ENCODE measurements at places on chromosomes 13 and 19.

GRCh38 chr19:17249887-17250548 is 4.3 kb upstream of the NR2F6 start:
- no peak for DNase-seq

GRCh38 chr13:82062772-82063171 is 1721.8 kb upstream of the SPRY2 start:
- no peak for DNase-seq

- DNase-seq: no peak
Measured at GRCh38 chr19:41198559-41198958, 5.5 kb downstream of the CYP2S1 start.

DNA sequence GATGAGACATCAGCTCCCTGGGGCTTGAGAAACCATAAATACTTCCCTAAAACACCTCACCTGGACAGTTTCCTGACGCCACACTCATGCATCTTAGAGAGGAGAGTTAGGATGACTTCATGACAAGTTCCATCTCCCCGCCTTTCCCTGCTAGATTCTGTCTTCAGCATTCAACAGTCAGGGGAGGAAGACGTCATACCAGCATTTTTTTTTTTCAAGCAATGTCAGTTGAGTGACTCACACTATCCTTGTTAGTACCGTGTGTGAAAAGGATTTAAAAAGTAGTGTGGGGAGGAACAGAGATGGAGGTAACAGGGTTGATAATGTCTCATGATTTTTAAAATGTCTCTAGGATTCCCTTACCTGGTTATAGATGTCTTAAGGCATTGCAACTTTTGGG is at the start of gene OR7D2:
Gene OR7D2 (plus strand): TSS at position 79 of the 400 bp plus-strand sequence. CDS start 6,803 bp downstream, outside the sequence.
- DNase-seq: no peak

GRCh38 chr13:94701313-94702180 is 10.8 kb downstream of the SOX21 start:
- no peak for DNase-seq

- no peak for DNase-seq
Measured at GRCh38 chr19:23882493-23882892, 32.2 kb upstream of the ZNF726 start.

- DNase-seq: no peak
Measured at GRCh38 chr19:35703343-35703742, 1.0 kb upstream of the ZBTB32 start.

GRCh38 chr13:110486061-110486715 is 75.3 kb downstream of the RAB20 start:
- DNase-seq: no peak

- no peak for DNase-seq
Measured at GRCh38 chr19:45800070-45800553, 7.5 kb upstream of the DMWD start.

DNA sequence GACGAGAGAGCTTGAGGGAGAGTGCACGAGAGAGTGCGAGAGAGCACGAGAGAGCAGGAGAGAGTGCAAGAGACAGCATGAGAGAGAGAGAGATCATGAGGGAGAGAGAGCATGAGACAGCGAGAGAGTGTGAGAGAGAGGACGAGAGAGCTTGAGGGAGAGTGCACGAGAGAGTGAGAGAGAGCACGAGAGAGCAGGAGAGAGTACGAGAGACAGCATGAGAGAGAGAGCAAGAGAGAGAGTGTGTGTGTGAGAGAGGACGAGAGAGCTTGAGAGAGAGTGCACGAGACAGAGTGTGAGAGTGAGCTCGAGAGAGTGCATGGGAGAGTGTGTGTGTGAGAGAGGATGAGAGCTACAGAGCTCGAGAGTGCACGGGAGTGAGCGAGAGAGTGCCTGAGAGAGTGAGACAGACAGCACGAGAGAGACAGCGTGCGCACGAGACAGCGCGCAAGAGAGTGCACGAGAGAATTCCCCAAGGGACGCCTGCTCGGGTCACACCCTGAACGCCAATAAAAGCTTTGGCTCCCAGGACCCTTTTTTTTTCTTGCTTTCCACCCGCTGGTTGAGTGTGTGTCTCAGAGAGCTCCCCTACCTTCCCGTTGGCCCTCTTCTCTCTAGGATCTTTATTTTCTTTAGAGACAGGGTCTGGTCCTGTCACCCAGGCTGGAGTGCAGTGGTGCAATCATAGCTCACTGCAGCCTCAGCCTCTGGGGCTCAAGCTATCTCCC is 3.7 kb downstream of the CD70 start:
- DNase-seq: no peak

- no peak for DNase-seq
Measured at GRCh38 chr19:5676105-5676771, 4.1 kb downstream of the MICOS13 start.

- DNase-seq: no peak
Measured at GRCh38 chr13:21852043-21852442, 181.2 kb downstream of the FGF9 start.

DNA sequence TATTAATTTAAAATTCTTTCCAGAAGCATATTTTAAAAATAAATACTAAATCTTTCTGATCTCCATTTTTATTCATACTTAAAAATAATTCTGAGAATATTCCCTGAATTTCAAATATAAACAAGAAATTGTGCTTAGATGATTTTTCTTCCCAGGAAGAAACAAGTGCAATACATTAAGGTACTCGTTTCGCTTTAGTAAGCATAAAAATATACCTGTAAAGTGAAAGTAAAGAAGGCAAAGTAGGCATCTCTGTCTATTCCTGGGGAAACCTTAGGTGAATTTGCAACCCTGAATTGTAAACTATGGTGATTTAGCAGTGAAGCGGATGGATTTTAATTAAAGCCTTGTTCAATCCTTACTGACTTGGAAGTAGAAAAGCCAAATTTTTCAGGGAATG is 354.2 kb downstream of the DIAPH3 start:
- no peak for DNase-seq

- peak; percentile 79 for DNase-seq
Measured at GRCh38 chr13:73173279-73173811, 114.5 kb downstream of the KLF5 start.

GRCh38 chr13:50810998-50811397 is 32.5 kb downstream of the DLEU7 start:
- DNase-seq: no peak

DNA sequence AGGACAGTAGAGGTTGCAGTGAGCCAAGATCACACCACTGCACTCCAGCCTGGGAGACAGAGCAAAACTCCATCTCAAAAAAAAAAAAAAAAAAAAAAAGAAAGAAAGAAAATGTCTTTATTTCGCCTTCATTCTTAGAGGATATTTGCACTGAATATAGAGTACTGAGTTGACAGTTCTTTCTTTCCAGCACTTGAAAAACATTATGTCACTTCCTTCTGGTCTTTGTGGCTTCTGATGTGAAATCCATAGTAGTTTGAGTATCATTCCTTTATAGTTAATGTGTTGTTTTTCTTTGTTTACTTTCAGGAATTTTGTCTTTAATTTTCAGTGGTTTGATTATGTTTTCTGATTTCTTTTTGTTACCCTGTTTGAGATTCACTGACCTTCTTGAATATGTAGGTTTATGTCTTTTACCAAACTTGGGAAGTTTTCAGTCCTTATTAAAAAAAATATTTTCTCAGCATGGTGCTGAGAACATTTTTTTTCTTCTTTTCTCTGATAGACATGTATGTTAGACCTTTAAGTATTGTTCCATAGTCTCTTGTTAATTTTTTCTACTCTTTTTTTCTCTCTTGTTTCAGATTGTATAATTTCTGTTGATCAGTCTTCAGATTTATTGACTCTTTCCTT is 50.1 kb downstream of the PCCA start:
- no peak for DNase-seq

GRCh38 chr19:38737281-38737865 is 6.9 kb downstream of the CAPN12 start:
- DNase-seq: no peak

DNA sequence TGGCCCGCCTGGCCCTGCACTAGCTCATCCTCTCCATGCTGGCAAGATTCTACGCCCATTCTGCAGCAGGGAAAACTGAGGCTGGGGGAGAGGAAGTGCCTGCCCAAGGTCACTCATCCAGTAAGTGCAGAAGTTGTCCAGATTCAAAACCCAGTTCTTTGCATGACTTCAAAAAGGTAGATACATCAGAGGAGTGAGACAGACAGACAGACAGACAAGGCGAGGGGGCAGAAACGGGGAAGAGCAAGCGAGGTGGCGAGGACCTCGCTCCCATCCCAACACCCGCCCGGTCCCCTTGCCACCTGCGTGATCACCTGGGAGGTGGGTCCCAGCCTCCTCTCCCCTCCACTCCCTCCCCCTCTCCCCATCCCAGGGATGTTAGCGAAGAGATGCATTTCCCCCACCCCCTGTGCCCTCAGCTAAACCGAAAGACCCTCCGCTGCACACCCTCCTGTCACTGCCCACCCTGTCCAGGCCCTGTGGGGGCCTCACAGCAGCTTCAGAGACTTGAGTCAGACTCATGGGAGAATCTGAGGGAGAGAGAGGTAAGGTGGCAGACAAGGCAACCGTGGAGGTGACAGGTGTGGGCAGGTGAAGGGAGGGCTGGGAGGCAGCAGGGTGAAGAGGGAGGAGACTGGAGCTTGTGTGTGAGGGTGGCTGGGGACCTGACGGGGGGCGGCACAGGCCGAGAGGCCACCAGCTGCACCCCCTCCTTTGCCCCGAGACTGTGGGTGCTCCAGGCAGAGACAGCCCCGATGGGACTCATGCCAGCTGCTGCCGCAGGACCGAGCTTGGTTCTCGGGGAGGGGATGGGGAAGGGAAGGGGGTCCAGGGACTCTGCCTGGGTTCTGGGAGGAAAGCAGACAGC is 18.9 kb downstream of the LRRC4B start:
- DNase-seq: no peak

DNA sequence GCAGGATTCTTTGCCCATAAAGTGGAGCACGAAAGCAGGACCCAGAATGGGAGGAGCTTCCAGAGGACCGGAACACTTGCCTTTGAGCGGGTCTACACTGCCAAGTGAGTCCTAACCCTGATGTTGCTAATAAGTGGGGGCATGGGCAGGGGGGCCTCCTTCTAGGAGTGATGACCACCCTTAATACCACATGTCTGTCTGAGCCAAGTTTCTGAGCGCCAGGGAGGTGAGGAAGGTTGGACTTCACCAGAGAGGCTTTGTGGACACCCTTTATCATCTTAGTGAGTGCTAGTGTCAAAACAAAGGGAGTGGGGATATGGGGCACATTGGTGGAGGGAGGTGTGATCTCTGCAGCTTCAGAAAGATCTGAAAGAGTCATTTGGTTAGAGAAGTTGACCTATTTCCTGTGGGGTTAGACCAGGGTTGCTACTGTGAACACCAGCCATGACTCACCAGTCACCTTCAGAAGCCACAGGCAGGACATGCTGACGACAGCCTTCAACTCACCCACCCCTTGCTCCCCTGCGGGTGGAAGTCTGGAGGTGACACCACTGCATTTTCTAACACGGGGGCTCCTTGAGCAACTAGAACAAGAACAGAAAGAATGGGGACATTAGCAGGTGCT is 8.8 kb downstream of the ALOX5AP start:
- no peak for DNase-seq

DNA sequence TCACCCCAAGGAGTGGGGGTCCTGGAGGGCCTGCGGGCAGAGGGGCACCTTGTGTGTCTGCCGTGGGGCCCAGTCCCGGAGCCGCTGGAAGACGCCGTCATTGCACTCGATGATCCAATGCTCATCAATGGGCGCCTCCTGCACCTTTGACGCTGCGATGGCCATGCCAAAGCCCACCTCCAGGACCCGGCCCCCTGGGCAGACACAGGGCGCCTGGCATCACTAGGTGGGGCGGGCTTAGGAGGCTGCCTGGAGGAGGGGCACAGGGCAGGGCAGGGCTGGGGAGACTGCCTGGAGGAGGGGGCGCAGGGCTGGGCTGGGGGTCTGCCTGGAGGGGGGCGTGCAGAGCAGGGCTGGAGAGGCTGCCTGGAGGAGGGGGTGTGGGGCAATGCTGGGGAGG is 1.6 kb downstream of the GAMT start:
- no peak for DNase-seq

DNA sequence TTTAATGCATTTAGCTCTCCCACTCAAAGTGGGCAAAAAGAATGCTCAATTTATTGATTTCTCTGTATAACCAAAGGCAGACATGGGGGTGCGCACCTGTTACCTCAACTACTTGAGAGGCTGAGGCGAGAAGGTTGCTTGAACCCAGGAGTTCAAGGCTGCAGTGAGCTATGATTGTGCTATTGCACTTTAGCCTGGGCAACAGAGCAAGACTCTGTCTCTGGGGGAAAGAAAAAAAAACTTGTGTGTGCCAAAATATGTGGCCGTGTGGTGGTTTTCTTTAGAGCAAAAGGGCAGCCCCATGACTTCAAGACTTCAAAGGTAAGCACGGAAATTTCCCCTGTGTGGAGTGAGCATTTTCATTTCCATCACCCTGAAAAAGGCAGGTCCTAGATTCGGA is 81.9 kb downstream of the IPO5 start:
- no peak for DNase-seq

DNA sequence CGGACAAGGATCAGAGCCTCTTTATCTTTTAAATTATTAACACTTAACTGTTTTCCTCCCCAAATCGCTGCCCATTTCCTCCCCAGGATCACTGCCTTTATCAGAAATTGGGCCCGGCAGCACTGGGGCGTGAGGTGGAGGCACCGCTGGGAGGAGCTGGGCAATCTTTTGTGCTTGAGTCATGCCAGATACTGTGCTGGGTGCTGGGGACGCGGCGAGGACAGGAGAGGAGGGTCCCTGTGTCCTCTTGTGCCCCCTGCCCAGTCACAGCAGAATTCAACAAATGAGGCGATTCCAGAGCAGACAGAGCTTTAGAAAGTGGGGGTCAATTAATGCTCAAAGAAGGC is 347.8 kb downstream of the ZNF536 start:
- DNase-seq: no peak

- no peak for DNase-seq
Measured at GRCh38 chr13:20185366-20186056, 7.2 kb downstream of the GJB2 start.

DNA sequence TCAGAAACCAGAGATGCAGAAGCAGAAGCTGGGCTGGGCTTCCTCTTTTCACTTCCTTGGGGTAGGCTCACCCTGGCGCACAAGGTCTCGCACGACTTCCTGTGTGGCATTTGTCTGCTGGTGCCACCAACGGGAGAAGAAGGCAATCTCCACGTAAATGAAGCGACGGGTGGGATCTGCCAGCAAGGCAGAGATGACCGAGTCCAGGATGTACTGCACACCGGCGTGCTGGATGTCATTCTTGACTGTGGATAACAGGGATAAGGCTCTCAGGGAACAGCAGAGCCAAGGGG is 1.3 kb downstream of the MAN2B1 start:
- no peak for DNase-seq

DNA sequence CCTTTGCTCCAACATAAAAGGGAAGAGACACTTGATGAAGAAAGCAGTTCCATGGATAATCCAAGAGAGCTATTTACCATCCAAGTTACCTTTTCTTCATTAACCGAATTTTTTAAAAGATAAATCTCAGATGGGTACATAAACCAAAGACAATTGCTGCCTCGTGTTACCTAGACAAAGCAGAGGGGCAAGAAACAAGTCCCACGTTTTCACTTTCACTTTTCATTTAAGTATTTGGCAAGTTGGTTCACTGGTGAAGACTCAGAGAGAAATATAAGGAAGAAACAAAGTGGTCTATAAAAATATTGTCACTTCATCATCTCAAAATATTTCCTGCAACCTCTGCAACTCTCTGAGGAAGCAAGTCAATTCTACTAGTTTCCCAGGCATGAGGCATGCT is 446.1 kb downstream of the FGF14 start:
- no peak for DNase-seq

Data from NCI-H1417 treated with DMSO at 0.1 percent for 48 hours (cell line).